Heart left ventricle (tissue), 16 donors: ENCODE measurements at places on chromosomes 1 and 21. TPM values are rescaled to one million over a fixed set of nuclear protein-coding genes. Genes with fewer than 3 reads are reported as not detected.

Gene SPRR4
- total RNA-seq: not detected

Gene TENT5C
- total RNA-seq: 21.6 TPM

Gene HFM1
- total RNA-seq: 1.9 TPM

Gene MIXL1
- 0.84 TPM for total RNA-seq

Gene CDC42BPA
- total RNA-seq: 26.3 TPM

Gene TSEN15
- 28.4 TPM for total RNA-seq

Gene BROX
- 51.1 TPM for total RNA-seq

GRCh38 chr1:112298558-112298957 lies 97.5 kb upstream of the CTTNBP2NL start:
- no peak for DNase-seq

- no peak for DNase-seq
These were observed 17.3 kb downstream of the RPS6KA1 start for GRCh38 chr1:26546819-26547218.

DNA sequence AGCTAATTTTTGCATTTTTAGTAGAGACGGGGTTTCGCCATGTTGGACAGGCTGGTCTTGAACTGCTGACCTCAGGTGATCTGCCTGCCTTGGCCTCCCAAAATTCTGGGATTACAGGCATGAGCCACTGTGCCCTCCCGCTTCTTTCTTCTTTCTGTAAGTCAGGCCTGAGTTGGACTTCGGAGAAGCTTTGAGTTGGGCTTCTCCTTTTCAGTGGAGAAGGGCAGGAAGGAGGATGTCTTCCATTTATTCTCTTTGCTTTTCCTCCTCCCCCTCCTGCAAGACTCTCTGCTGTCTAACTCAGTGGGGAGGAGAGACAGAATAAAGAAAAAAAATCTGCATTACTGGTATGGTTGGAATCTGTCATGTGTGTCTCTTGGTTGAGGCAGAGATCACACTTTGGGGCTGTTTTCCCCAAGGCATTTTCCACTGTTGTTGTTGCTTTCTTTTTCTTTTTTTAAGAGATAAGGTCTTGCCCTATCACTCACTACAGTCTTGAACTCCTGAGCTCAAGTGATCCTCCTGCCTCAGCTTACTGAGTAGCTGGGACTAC lies 13.2 kb upstream of the DEGS1 start:
- no peak for DNase-seq

DNA sequence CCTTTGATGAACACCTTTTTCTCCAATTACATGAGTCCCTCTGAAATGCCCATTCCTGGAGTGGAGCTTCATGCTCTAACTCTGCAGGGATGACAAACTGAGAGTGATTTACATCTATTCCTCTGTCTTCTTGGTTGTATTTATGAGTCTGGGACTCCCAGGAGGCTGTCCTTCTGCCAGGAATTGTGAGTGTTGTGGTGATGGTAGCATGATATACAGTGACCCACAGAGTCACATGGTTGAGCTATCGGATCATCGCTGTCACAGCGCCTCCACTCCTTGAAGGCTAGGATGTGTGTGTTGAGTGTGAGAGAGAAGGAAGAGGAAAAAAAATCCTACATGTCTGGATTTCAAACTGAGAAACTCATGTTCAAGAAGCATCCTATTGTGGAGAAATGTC lies 163.4 kb upstream of the CACNA1E start:
- no peak for DNase-seq

DNA sequence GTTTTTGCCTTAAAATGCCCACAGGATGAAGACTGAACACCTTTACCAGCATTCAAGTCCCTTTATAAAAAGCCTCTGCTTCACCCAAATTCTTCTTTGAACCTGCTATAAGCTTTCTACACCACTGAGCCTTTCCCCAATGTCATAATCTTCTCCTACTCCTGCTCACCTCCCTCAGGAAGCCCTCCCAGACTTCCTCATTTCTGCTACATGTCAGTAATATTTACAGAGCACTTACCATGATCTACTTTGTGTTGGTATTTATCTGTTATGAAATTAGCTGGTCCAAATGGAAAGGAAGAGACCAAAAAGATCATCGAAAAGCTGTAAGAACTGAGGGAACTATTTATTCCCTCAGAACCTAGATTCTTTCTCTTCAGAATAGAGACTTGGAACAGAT lies 8.5 kb downstream of the OVGP1 start:
- no peak for DNase-seq

DNA sequence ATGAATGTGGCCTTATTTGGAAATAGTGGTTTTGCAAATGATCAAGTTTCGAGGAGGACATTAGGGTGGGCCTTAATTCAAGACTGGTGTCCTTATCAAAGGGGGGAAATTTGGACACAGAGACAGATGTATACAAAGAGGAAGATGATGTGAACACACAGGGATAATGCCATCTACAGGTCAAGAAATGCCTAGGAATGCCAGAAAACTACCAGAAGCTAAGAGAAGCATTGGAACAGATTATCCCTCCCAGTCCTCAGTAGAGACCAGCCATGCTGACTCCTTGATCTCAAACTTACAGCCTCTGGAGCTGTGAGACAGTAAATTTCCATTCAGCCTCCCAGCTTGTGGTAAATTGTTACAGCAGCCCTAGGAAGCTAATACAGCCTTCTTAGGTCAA lies 151.4 kb downstream of the PTGER3 start:
- no peak for DNase-seq

GRCh38 chr1:77064246-77064645 lies 155.0 kb downstream of the PIGK start:
- DNase-seq: no peak

DNA sequence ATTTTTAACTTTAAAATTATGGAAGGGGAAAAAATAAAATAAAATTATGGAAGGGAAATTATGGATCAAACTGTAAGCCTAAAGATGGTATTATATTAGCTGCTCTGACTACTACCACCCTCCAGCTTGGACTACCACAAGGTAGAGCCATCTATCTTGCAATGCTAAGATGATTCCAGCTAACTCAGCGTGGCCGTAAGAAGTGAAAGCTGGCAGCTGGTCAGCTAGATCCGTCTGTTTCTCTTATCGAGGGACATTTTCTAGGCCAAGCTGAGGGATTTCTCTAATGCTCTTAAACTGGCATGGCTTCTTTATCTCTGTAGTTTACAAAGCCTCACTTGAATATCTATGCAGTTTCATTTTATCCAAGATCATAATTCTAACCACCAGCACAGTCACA lies 31.5 kb downstream of the LYST start:
- DNase-seq: no peak

DNA sequence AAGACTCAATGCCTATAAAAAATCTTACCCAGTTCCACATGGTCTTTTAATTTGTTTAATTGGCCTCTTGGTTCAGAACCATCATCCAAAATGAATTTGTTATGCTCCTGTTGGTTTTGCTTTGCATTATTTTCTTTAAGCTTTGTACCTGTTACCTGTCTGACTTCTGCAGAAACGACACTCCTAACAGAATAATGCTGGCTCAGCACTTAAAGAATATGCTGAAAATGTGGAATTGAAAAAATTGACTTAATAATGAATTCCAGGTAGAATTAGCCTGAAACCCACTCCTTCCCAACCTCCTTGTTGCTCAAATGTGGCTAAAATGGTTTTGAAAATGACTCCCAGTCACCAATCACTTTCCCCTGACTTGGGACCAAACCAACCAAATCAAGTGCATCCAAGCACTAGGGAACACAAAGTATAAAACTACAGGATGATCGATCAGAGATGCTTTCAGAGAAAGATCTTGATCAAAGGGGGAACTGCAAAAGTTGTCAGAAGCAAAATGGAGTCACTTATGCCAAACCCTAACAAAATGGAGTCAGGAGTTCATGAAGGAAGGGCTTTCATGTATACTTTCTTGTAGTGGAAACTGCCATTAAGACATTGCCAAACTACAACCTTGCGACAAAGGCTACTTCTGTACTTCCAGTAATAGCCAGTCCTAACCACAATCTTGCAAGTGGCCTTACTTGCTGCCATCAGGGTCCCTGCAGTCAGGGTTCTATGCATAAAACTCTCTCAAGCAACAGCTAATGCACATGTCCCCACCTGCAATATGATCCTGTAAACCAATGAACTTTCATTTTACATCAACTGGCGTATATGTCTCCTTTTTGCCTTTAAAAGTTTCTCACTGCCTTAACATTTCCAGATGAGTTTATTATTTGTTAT lies 5.4 kb downstream of the GBP7 start:
- DNase-seq: no peak

DNA sequence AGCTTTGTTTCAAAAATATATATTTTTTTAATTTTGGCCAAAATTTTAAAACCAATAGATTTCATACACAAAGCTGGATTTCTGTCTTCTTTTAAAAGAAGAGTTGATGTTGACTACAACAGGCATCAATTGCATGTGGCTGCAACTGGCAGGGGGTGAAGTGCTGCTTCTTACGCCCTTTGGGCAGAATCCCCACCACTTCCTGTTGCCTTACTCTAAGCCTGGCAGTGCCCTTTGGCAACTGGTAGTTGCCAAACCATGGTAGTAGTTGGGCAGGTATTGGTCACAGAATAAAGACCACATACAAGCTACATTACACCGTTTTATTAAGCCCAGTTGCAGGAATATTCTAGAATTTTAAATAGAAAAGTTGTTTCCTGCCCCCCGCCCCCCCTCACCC lies 17.0 kb downstream of the LAMC2 start:
- no peak for DNase-seq

DNA sequence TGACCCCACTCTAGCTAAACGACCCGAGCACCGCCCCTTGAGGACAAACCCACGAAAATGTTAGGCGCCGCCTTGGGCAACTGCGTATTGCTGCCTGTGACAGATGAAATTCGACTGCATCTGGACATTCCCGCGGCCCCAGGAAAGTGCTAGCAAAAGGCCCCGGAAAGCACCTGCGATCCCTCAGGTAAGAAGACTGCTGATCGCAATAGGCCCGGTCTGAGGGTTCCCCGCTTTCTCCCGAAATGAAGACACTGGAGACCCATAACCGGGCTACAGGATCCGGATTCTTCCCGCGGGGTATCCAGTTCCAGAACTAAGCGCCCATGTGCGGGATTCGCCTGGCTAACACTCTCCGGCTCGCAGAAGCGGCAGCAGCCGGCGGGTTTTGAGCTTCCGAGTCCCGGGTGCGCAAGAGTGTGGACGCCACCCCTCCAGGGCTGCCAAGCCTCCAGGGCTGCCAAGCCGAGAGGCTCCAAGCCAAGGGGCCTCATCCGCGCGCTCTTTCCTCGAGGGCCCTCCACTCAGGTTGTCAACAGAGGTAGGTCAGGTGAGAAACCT lies 157.9 kb upstream of the NBPF11 start:
- DNase-seq: no peak

- DNase-seq: no peak
These were observed 6.8 kb upstream of the AADACL3 start for GRCh38 chr1:12709091-12709491.

DNA sequence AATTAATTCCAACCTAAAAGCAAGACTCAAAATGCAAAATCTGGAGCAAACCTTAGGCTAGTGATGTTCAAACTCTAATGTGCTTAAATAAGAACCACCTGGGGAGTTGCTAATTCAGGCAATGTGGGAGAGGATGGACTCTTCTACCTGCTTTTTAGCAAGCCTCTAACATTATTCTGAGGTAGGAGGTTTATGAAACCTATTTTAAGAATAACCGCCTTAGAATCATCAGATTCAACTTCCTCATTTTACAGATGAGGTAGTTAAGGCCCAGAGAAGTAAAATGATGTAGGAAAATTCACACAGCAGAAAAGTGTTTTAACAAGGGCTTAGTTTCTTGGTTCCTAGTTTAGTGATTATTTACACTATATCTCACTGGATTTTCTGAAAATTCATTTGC lies 8.6 kb upstream of the NTNG1 start:
- DNase-seq: no peak

DNA sequence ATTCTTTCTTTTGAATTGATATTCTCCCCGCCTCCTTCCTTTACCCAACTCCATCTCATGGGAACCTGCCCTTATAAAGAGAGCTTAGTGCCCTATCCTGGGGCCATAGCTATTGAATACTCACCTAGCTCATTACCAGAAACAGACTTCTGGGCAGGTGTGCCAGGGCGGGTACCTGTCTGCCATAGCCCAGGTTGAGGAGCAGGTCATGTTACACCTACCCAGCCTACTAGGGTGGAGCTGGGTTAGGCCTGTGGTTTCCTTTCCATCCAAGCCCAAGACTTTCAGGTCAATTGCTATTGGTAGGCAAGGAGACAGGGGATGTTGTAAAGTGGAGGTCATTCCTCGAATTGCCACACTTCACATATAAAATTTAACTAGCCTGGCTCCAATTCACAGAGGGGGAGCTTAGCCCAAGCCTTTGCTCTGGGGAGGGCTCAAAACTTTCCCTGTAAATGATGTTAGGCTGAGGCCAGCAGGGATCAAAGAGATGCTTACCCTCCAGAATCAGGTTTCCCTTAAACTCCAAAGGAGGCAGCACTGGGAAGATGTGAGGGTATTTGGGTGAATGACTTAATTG lies 87.1 kb upstream of the IPO9 start:
- DNase-seq: no peak

DNA sequence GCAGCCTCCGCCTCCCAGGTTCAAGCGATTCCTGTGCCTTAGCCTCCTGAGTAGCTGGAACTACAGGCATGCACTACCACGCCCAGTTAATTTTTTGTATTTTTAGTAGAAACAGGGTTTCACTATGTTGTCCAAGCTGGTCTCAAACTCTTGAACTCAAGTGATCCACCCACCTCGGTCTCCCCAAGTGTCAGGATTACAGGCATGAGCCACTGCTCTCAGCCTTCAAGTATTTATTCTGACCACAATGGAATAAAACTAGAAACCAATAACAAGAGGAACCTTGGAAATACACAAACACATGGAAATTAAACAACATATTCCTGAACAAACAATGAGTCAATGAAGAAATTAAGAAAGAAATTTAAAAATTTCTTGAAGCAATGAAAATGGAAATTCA lies 32.7 kb upstream of the DR1 start:
- DNase-seq: no peak

DNA sequence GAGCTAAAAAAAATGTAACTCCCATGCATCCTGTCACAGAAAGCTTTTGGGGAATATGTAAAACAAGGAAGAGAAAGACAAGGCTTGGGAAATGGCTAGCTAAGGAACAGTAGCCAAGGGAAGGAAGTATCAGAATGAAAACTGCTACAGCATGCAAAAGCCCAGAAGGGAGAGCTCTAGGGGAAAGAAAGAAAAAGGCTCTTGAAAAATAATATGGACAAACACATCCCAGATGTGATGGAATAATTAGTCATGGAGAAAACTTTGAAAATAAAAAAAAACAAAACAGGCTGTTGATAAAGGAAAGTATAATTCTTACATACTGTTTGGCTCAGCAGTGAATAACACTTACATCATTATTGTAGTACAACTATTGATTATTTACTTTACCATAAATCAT lies 47.9 kb upstream of the VCAM1 start:
- DNase-seq: no peak

DNA sequence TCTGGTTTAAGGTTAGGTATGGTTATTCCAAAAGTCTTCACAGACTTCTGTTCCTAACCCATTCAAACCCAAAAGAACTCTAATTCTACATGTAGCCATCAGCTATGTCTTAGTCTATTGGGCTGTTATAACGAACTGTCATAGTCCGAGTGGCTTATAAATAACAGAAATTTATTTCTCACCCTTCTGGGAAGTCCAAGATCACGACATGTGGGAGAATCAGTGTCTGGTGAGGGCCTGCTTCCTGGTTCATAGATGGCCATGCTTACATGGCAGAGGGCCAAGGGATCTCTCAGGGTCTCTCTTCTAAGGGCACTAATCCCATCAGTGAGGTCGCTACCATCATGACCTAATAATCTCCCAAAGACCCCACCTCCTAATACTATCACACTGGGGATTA lies 103.0 kb upstream of the PPP2R5A start:
- no peak for DNase-seq

GRCh38 chr1:153549741-153550397 lies 811 bp upstream of the S100A3 start:
- peak; percentile 18 for DNase-seq

GRCh38 chr1:85569122-85569521 lies 11.4 kb upstream of the CCN1 start:
- DNase-seq: no peak
